CD8-positive, alpha-beta memory T cell (primary cell): ENCODE measurements at places on chromosomes 11 and 22. TPM values are rescaled to one million over a fixed set of nuclear protein-coding genes. Genes with fewer than 3 reads are reported as not detected.

RTCB gene
- 103 TPM for polyA plus RNA-seq

FBLN1 gene
- not detected for polyA plus RNA-seq

GAL gene
- polyA plus RNA-seq: not detected

MUC15 gene
- polyA plus RNA-seq: not detected

ENTHD1 gene
- 0.16 TPM for polyA plus RNA-seq
